ENCODE measurements at places on chromosomes 1 and 21.

DNA sequence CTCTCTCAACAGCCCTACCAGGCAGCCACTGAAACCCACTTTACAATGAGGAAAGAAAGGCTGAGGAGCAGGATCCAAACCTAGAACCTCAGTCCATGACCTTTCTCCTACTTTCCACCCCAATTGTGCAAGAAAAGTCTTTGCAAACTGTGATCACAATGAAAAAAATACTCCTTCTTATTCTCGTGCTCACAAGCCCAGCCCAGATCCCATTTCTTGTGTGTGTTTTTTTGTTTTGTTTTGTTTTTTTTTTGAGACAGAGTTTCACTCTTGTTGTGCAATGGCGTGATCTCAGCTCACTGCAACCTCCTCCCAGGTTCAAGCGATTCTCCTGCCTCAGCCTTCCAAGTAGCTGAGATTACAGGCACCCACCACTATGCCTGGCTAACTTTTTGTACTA, 97.7 kb downstream of the CRYAA start:
- DNase-seq = no peak

- no peak for DNase-seq
Observed at GRCh38 chr1:116019653-116020253, 43.4 kb downstream of the SLC22A15 start.

- no peak for DNase-seq
Observed at GRCh38 chr21:41746744-41747006, 20.2 kb downstream of the RIPK4 start.

- DNase-seq = no peak
Observed at GRCh38 chr1:61979729-61980128, 214.9 kb upstream of the L1TD1 start.

DNA sequence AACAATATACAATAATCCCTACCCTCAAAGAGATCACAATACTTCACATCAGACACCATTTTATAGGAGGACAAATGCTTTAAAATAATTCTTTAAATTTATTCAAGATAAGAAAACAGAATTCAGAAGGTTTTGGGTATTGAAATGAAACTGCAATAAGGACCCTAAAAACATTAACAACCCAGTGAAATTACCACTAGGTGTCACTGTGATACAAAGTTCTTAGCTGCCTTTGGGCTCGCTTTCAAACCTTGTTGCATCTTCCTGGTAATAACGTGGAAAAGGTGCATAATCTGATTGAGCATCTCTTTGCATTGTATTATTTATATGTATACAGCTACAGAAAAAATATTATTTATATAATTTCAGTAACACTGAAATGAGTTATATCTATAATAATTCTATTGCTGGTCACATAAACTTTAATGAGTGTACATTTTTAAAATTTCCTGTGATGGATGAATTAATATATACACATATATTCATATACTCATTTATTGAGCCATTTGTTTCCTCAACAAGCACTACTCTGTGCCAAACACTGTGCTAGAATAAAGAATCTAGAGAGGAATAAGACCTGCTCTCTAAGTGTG, 185.2 kb downstream of the FAF1 start:
- no peak for DNase-seq

- DNase-seq = no peak
Observed at GRCh38 chr1:8027748-8028570, 1.9 kb upstream of the ERRFI1 start.

DNA sequence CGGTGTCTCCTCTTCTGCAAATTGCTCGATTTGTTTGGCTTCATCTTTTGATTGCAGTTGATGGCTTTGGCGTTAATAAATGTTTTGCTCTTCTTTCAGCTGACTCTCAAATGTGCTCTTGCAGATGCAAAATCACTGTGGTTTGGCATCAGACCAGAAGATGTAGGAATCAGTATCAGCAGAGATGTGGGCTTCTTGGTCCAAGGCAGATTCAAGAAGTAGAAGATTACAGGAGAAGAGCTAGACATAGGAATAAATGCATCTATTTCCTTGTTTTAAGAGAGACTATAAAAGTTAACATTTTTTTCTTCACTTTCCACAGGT, 59.8 kb upstream of the BACH1 start:
- DNase-seq = no peak

- DNase-seq = no peak
Observed at GRCh38 chr1:41122851-41123518, 101.5 kb upstream of the SLFNL1 start.

DNA sequence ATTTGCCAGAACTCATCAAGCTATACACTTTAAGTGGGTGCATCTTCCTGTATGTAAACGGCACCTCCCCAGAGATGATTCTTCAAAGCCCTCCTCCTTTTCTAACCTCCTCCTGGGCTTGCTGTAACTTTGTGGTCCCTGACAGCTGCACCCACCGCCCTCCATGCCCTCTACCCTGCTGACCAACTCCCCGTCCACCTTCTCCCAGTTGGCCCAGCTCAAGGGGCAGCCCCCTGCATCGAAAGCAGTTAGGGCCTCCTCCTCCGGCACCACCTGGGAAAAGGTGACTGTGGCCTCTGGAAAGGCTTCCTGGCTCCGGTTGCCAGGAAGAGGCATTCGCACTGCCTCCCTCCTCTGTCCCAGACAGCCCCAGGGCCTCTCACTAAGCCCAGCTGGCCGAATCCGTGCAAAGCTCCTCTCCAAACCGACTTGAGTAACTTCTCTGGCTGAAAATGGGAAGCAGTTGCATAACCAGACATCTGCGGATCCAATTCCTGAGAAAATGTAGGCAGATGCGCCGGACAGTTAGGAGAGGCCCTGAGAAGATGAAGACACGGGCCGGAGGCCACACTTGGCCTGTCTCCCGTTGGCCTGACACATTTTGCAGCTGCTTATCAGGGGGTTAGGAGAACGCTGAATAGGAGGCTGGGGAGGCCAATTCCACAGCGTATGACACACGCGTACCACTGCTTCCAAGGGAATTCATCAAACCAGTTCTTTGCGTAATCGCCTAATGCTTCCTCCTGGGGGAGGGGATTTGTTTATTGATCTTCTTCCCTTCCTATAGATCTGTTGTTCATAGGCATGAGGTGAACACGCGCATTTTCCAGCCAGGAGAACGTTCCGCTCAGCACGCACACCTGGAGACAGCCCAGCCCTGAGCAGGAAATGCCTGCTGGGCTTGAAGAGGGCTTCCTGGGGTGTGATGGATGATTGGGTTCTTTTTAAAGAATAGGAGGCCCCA, 48.7 kb upstream of the COL6A2 start:
- DNase-seq = no peak

- DNase-seq = no peak
Observed at GRCh38 chr1:202656057-202656456, 54.2 kb downstream of the SYT2 start.

GRCh38 chr1:61152066-61152465, 69.7 kb downstream of the NFIA start:
- no peak for DNase-seq

GRCh38 chr1:171954361-171954760, 113.1 kb downstream of the DNM3 start:
- no peak for DNase-seq

GRCh38 chr1:95084317-95085176, 11.8 kb upstream of the ALG14 start:
- no peak for DNase-seq

DNA sequence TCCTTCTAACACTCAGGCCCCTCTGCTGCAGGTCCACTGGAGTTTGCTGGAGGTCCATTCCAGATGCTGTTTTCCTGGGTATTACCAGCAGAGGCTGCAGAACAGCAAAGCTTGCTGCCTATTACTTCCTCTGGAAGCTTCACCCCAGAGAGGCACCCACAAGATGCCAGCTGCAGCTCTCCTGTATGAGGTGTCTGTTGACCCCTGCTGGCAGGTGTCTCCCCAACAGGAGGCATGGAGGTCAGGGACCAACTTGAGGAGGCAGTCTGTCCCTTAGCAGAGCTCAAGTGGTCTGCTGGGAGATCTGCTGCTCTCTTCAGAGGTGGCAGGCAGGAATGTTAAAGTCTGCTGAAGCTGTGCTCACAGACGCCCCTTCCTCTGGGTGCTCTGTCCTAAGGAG, 204.8 kb downstream of the FCRL5 start:
- DNase-seq = no peak

DNA sequence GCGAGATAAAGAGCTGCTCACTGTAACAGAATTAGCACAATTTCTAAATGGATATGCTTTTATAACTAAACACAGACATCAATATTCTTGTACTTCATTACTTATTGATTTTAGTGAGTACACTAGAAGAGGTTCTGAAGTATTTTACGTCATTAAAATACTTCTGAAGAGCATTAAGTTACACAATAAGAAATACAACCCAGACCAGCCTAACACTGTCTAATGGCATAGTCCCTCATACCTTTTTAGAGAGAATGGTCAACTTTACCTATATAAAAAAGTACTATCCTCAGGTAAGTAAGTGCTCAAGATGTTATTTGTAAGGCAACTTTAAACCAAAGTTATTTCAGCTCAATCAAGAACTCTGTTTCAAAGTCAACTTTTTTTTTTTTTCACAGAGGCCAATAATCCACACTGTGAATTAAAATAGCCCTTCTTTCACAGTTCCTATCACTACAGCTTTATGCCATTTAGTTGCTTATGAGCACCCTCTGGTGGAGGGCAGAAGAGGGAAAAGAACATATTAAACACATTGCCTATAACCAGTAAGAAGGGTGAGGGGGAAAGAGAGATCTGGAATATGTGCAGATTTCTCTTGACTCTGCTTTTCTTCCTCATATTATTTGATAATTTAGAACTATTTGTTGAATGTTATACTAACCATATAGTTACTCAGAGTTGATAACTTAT, 182.1 kb upstream of the DMRTA2 start:
- DNase-seq = no peak

DNA sequence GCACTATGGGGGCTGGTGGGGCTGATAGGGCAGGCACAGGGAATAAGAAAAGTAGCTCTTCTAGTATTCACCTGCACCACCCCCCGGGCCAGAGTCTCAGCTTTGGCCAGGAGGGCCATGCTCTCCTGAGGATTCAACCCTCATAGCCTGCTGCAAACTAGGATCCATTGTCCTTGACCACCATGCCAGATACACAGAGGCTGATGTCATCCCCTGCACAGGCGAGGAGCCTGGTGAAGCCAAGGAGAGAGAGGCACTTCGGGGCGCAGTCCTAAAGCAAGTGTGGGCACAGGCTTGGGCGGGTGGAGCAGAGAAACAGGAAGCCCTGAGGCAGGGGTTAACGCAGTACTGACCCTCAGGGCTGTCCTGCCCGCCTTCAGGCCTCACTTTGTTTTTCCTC, 29.5 kb downstream of the TMEM53 start:
- DNase-seq = no peak

DNA sequence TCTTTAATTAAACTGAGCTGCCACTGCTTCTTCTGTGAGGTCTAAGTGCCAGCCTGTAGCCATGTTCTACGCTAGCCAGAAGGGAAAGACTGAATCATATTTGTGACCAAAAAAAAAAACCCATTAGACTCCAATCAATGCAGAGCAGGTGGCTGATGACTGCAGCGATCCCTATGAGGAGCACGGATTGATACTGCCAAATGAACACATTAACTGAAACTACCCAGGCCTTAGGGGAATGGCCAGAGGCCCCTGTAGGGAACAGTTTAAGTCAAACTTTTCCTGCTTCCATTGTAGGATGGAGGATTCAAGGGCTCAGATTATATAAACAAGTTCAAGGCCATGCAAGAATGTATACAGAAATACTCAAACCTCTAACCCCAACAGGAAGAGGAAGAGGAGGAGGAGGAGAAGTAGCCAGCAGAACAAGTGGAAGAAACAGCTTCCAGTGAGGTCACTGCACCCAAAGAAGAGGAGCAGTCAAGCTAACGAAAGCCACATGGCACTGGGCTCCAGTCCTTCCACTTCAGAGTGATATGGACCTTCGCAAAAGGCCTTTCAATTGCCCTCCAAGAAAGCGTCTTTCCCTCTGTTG, 328.3 kb downstream of the SMYD3 start:
- DNase-seq = no peak

DNA sequence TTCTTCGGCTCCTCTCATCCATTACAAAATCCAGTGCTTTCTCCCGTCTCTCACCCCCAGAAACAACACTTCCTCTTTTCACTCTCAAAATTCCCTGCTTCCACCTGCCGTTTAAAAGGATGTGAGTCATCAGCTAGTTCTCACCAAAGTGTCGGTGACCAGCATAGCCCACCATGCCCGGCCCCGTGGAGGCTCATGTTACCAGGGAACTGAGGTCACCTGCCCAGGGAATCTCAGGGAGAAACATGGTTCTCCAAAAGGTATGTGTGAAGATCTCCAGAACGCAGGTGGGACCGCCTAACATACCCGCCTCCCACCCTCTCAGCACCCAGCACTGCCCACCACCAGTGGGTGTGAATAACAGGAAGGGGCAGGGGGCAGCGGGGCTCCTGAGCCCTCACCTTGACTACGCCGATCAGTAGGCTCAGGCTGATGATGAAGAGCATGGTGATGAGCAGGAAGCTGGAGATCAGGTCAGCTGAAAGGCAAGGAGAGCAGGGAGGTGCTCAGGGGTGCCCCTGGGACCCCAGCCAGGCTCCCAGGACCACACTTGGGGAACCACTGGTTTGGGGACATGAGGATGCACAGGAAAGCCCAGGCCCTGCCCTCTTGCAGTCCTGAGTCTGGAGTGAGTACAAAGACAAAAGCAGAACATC, 16.2 kb downstream of the LAPTM5 start:
- no peak for DNase-seq

DNA sequence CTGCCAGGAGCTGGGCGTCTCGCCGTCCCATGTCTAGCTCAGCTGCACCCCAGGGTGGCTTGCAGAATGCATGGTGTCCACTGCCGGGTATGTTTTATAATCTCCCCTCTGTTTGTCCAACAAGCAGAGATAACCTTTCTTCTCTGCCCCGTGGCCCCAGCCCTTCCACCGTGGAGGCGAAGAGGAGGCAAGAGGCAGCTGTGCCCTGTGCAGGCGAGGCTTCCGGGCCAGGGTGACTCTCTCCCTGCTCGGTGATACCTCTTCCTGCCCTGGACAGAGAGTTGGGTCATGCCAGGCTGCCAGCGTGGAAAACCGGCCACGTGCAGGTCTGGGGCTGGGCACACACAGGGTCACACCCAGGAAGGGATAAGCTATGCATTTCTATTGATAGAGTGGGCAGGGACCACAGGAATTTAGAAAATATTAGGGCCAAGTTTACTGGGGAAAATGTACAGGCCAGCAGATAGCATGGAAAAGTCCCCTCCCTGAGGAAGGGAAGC, at the start of gene TFF2:
TSS of gene TFF2 (minus strand) at position 68 of the 500 bp plus-strand sequence. CDS start at position 31, 37 bp downstream.
- DNase-seq = no peak

- DNase-seq = no peak
Observed at GRCh38 chr1:37944086-37944763, 2.6 kb downstream of the INPP5B start.

- DNase-seq = no peak
Observed at GRCh38 chr1:202578001-202578504, 132.2 kb downstream of the SYT2 start.

- no peak for DNase-seq
Observed at GRCh38 chr1:3924186-3924824, 24.2 kb upstream of the C1orf174 start.

GRCh38 chr1:104156738-104157137, 407.0 kb downstream of the AMY1C start:
- DNase-seq = no peak

DNA sequence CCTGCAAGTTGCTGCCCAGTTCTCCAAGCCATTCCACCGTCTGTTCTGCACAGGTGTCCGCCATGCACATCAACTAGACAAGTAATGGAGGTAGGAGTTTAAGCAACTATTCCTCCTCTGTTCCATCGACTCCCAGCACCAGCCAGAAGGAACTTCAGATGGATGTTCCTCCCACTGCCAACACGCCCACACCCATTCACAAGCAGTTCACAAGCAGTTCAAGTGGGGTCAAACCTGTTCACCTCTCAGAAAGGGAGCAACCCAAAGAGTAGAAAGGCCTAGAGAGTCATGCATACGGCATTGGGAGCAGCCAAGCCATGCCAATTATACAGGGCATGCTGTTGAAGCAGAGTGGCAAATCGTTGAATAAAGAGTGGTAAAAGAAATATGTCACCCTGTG, 4.3 kb upstream of the TDRD5 start:
- no peak for DNase-seq

GRCh38 chr21:17763288-17764037, 55.7 kb downstream of the C21orf91 start:
- no peak for DNase-seq

Data from stimulated activated CD8-positive, alpha-beta memory T cell treated with anti-CD3 and anti-CD28 coated beads, Interleukin-12 subunit alpha, Interleukin-12 subunit beta, amount 100 ng/mL, for 4 hours (primary cell).